ENCODE measurements at places on chromosomes 6 and 20. TPM values are rescaled to one million over a fixed set of nuclear protein-coding genes. Genes with fewer than 3 reads are reported as not detected.

DNA sequence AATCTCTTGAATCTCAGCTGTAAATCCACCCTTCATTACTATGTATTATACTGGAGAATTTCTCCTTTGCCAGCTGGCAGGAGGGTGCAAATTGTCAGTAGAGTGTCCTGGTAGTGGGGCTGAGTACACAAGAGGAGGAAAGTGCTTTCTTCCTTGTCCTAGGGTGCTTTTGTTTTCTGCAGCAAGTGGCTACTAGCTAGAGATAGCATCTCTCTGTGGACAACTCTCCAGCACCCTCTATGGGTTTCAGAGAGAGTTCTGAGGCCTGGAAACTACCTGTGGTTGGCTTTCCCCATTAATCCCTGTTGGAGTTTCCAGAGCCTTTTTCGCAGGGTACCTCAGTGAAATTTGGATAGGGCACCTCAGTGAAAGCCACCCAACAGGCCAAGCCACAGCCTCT, 422.5 kb upstream of the RGS17 start:
- DNase-seq = no peak

- peak; percentile 73 for DNase-seq
These were observed 31.9 kb upstream of the TXLNB start for GRCh38 chr6:139323511-139324300.

- peak; percentile 70 for DNase-seq
These were observed 683.8 kb downstream of the DOK5 start for GRCh38 chr20:55159230-55159629.

- DNase-seq = no peak
These were observed 5.8 kb downstream of the TBPL1 start for GRCh38 chr6:133958791-133959190.

DNA sequence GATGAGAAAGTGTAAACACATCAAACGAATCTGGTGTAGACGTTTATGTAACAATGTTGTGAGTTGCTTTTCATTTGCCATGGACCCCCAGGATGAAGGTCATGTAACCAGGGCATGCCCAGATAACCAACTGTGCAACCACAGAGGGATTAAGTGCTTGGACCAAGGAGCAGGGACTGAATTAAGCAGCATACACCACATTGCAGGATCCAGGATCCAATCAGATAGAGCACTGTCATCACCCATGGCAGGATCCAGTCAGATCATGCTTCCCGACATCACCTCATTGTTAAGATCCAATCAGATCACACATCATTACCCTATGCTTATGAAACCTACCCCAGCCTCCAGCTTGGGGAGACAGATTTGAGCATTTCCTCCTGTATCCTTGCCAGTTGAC, 74.3 kb upstream of the RCAN2 start:
- no peak for DNase-seq

DNA sequence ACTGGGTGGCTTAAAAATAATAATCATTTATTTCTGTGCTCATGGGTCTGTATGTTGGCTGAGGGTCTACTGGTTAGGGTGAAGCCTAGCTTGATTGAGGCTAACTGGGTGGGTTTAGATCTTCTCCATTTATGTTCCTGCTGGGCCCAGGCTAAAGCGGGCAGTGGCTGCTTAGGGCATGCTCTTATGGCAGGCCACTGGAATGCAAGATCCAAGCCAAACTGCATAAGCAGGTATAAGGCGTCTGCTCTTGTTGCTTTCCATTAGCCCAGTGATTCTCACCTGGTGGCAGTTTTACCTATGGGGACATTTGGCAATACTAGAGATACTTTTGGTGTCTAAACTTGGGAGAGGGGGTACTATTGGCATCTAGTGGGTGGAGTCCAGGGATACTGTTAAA, 44.5 kb downstream of the QKI start:
- DNase-seq = no peak

DNA sequence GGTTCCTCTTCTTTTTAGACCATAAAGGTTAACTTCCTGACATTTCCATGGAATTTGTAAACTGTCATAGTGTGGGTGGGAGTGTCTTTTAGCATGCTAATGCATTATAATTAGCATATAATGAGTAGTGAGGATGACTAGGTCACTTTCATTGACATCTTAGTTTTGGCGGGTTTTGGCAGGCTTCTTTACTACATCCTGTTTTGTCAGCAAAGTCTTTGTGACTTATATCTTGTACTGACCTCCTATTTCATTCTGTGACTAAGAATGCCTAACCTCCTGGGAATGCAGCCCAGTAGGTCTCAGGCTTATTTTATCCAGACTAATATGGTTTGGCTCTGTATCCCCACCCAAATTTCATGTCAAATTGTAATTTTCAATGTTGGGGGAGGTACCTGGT, 149.6 kb upstream of the SYNCRIP start:
- no peak for DNase-seq

GRCh38 chr6:165846123-165846966, 183.3 kb upstream of the PDE10A start:
- no peak for DNase-seq

DNA sequence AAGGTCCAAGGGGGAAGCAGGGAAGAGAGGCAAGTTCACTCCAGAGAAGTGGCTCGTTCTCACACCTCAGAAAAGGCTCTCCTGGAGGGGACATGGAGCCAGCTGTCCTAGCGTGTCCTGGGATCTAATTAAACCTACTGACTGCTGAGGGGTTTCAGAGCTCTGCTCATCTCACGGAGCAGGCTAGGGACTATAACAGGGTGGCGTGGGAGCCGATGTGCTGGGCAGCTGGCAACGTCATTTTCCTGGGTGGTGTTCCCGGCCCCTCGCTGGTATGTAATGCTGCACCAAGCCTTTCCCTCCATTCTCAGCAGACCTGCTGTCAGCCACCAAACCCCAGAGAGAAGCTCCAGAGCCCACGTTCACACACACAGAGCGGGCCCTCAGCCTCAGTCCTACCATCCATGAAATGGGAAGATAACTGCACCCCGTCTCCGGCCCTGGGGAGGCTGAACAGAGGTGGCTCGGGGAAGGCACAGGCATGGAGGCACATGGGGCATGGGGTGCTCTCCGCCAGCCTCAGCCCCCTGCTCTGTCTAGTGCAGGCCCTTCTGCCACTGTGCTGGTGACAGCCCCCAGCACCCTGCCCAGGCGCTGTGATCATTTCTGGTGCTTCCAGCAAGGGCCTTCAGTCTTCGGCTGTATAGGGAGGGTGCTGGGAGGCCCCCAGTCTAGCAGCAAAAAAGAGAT, 1.9 kb downstream of the CST7 start:
- no peak for DNase-seq

DNA sequence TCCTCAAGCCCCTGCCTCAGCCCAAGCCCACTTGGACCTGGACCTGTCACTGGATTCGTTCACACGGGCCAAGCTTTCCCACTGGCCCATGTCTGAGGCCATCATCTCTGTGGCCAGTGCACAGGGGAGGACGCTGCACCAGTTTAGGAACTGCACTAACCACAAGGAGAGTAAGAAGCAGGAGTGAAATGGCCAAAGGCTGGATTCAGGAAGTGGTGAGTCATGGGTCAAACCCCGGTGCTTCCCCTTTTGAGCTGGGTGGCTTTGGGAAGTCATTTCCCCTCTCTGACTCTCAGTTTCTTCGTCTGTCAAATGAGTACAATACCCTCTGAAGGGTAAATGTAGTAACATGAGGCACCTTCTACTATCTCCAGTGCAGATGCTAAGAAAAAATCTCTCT, 87.9 kb downstream of the CD40 start:
- peak; percentile 14 for DNase-seq

GRCh38 chr6:151044465-151045441, 179.3 kb downstream of the MTHFD1L start:
- peak; percentile 91 for DNase-seq

GRCh38 chr6:75613056-75613501, 11.4 kb downstream of the SENP6 start:
- no peak for DNase-seq

GRCh38 chr6:40977695-40978094, 61.3 kb downstream of the UNC5CL start:
- DNase-seq = no peak

- DNase-seq = peak; percentile 97
These were observed 363.5 kb downstream of the ESR1 start for GRCh38 chr6:152170702-152171667.

DNA sequence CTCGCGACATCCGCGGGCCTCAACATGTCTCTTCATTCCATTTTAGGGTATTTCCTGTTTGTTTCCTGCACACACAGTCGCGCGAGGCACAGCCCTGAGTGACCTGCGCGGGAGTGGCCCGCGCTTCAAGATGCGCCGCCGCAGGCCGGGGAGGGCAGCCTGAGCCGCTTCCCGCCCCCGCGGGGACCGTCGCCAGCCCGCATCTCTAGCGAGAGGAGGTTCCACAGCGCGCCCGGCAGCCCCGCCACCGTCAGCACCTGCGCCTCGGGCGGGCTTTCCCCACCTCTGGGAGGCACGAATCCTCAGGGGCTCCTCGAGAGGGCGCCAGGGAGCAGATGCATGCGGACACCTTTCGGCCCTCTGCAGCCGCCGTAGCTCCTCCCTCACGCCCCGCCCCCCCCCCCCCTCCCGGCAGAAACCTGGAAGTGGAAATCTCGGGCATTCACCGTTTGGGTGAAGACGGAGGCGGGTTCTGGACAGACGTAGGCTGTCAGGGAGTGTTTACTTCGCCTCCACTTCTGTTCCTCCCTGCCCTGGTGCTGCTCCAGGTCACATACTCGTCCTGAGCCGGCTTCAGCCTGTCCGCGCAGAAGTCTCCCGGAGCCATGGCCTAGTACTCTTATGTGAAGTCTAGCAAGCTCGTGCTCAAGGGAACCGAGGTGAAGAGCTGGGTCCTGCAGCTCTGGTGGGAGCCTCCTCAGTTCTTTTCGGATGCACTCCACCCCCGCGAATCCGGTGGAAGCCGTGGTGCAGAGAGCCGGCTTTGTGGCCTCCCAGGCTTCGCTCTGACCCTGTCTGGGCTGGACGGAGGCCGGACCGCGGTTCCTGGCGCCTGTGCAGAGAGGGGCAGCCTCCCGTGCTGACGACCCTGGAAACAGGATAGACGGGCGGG, 880.5 kb upstream of the DEFB115 start:
- DNase-seq = peak; percentile 39

Gene TOMM6
- total RNA-seq = 159 TPM

Gene EPB41L1
- total RNA-seq = 35.0 TPM

Gene WTAP
- 84.7 TPM for total RNA-seq

Gene MYLK4
- total RNA-seq = 0.23 TPM

Gene FOXF2
- total RNA-seq = 0.61 TPM

Gene FANCE
- total RNA-seq = 2.9 TPM

Gene TXLNB
- total RNA-seq = 0.58 TPM

Gene SLC32A1
- not detected for total RNA-seq

Gene HDGFL1
- total RNA-seq = not detected

Gene OR2H2
- not detected for total RNA-seq
